Stimulated activated CD4-positive, alpha-beta T cell treated with anti-CD3 and anti-CD28 coated beads, Interleukin-2, amount 100 ng/mL, for 4 hours (primary cell): ENCODE measurements at places on chromosomes 2 and 18.

GRCh38 chr2:98985905-98986666 is 50.1 kb upstream of the CRACDL start:
- DNase-seq = no peak

GRCh38 chr2:198471291-198471690 is 666.9 kb downstream of the PLCL1 start:
- no peak for DNase-seq

GRCh38 chr2:42764901-42765300 is 966 bp upstream of the OXER1 start:
- no peak for DNase-seq

- DNase-seq = no peak
Observed at GRCh38 chr18:68793951-68794350, 3.9 kb upstream of the CCDC102B start.

- DNase-seq = no peak
Observed at GRCh38 chr2:229096409-229097066, 174.5 kb downstream of the PID1 start.

DNA sequence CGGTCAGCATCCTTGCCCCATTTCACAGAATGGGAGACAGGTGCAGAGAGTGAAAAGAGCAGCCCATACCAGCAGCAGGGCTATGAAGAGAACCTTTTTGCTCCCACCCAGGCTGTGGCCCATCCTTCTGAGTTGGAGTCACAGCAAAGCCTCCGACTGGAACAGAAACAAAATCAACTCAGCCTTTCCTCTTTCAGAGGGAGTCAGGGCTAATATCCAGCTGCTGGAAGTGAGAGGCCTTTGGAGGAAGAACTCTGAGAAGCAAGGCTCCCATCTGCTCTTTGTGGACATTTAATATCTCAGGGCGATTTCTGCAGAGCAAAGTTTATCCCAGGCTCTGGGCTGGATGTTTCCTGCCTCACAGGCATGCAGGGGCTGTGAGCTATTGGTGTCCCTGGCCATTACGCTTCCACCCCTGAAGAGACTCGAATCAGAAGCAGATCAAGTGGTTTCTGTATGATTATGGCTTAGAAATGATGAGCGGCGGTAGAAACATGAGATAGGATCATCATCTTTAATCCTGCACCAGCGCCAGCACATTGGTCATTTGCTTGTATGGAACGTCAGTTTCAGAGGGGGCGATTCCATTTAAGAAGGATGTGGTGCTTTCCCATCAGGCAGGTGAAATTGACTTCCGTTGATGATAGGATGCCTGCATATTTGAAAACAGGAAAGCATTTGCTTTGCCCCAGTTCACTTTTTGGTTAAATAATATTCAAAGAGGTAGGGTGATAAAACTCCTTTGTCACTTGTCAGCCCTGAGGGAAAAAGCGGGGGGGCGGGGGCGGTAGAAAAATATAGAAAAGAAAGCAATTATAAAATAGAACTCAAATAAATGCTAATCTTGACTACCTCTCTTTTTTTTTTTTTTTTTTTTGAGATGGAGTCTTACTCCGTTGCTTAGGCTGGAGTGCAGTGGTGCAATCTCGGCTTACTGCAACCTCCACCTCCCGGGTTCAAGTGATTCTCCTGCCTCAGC is 152.4 kb downstream of the LRRC30 start:
- no peak for DNase-seq

- DNase-seq = no peak
Observed at GRCh38 chr2:62321380-62322289, 125.7 kb downstream of the B3GNT2 start.

DNA sequence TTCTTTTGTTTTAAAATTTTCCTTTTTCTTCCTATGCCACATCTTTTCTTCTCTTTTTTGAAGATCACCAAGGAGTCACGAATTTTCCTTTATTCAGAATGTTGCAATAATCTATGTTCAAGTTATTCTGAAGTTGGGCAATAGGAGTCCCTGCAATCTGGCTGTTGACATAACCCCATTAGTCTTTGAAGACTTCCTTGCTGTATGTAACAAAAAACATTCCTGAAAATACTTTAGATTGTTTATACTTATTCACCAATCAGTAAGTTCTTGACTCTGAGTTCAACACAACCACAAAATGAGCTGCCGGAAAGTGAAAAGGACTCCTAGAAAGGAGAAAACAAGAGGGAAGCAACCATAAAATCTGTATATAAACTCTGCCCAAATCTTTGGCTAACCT is 62.8 kb downstream of the TMEM237 start:
- DNase-seq = no peak

DNA sequence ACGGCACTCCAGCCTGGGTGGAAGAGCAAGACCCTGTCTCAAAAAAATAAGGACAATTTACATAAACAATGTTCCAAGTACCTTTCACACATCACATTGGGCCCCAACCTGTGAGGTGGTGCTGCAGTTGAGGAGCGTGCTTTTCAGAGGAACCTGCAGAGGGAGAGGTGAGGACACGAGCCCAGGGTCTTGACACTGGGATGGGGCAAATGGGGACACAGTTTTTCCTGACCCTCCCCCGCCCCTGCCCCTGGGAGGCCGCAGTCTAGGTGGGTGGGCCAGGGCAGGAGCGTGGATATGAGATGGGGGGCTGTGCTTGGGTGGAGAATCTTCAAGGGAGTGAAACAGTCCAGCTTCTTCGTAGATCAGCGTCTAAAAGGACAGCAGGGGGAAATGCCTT is 112.9 kb downstream of the SEPTIN10 start:
- DNase-seq = no peak
